NAMALWA (cell line): ENCODE measurements at places on chromosomes 7 and 10.

GRCh38 chr7:126079151-126079550 is 1149.5 kb upstream of the POT1 start:
- no peak for DNase-seq

- no peak for DNase-seq
These were observed 17.8 kb upstream of the WDR11 start for GRCh38 chr10:120833222-120833928.

DNA sequence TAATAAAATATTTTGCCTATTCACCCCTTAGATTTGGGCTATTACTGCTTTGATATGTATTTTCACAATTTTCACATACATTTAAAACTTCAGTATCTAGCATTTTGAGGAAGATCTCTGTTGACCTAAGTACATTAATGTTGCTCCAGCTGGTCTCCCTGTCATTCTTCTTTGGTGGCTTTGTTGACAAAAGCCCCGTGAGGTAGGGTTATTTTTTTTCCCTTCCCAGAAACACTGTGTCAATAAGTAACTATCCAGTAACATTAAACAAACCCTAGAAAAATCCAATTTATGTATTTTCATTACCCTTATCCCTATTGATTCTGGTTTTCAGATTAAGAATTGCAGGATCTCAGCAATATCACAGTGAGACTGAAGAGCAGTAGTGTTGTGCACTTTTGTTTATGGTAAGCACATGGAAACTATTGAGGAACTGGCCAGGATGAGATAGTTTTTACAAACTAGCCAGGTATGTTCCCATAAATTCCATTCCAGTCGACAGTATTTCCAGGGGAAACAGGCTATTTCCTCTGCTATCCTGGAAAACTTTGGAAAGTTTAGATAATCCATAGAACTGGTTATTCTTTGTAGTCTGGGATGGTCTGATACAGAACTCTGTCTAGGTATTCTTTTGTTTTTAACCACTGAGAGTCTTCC is 198.2 kb downstream of the PON1 start:
- DNase-seq, result no peak

GRCh38 chr7:128094686-128095085 is 63.4 kb upstream of the LRRC4 start:
- no peak for DNase-seq

DNA sequence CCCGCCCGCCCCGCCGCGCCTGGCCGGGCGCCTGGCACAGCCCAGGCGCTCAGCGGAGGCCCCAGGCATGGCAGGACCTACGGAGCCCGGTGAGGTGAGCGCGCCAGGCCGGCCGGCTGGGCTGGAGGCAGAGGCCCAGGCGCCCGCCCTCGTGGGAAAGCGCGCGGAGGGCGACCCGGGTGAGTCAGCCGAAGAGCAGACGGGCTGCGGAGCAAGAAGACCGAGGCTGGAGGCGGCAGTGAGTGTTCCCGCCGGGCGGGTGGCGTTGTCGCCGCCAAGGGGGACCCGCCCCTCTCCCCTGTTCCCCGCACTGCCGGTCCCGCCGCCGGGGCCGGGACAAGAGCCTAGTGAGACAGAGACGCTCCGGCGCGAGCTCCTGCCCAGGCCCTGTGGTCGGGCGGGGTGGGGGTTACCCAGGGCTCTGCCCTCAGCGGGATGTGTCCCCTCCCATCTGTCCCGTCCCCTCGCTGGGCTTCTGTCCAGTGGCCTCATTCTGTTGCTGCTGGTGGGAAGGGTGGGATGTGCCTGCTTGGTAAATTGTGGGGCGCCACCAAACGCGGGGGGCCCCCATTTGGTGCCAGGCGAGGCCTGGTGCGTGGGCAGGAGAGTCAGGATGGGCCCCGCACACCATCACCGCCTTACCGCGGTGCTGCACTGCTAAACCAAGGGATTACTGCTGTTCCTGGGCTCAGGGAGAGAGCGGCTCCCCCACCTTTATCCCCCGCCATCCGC is 17.0 kb upstream of the NODAL start:
- no peak for DNase-seq

DNA sequence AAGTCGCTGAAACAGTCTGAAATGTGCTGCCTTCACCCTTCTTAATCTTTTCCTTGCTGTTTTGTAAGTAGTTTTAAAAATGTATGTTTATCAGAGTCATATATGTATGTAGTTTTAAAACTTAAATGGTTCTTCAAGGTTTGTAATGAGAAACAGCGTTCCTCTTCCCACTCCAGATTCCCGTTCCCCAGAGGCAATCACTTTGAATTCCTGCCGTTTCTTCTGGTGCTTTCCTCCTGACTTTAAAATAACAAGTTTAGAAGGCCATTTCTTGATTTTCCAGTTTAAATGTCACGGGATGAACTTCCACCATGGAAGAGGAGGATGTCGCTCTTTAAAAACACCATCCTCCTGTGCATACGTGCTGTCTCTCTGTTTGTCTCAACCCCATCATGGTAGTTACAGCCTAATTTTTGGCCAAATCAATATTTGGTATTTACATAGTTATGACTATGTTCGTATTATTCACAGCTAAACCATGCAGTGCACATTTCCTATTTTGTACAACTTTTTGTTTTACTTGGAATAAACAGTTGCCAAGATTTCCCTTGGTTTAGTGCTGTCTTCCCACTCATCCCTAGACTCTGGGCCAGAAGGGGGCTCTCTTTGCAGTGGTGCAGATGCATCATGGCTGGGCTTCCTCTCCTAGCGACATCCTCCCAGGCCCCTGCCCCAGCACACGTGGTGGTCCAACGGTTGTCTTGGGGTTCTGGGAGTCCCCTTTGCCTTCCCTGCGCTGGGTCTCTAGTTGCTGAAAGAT is 151.4 kb downstream of the PTPN20 start:
- DNase-seq, result no peak

- DNase-seq, result no peak
These were observed 42.8 kb upstream of the SEPHS1 start for GRCh38 chr10:13390604-13391522.

DNA sequence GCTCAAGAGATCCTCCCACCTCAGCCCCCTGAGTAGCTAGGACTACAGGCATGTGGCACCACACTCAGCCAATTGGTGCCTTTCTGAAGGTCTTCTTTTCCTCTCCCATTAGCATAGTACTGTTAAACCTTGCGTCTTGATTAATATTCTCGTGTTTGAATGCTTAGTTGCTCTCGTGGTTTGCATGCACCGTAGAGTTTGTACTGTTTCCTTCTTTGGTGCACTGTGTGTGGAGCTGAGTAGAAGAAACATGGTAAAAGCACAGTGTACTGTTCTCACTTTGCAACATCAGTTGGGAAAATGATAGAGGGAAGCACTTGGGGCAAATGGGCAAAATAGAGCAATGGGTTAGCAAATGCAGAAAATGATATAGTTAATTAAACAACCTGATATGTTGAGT is 27.6 kb upstream of the RPA3 start:
- no peak for DNase-seq

- no peak for DNase-seq
These were observed 338.3 kb downstream of the KCNMA1 start for GRCh38 chr10:77299320-77299719.

- no peak for DNase-seq
These were observed 66.8 kb downstream of the CDK1 start for GRCh38 chr10:60845038-60845437.

- no peak for DNase-seq
These were observed 917 bp downstream of the ZNF365 start for GRCh38 chr10:62374862-62375710.

GRCh38 chr10:1658658-1659057 is 78.7 kb downstream of the ADARB2 start:
- no peak for DNase-seq

DNA sequence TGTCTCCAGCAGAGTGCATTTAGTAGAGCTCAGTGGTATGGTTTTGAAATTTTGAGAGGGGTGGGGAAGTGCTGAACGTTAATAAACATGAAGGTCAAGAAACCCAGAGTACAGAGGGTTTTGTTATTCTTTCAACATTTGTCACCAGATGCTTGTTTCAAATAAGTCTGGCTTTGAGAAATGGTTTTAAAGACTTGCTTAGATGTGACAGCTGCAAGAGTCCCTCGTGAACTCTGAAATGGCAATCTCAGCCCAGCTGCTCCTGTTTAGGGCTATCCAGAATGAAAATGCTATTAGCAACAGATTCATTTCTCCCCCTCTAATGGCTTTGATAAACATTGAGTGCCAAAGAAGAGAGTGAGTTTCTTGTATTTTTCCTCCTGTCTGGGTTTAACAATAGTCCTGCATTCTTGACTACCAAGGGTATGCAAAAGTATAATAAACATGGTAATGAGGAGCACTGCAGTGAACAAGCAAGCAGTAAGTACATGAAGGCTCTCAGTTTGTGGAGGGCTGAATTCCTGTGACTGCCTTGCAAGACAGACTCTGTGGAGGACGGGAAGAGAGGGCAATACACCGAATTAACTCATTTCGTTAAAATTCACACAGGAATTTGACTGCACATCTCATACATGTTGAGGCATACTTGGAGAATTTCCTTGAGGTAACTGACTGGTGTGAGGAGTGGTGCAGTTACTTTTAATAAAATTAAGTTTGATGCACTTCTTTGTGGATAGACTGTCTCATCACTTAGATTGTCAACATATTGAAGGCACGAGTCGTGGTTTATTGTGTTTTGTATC is 490.9 kb downstream of the REEP3 start:
- DNase-seq, result no peak

- peak; percentile 71 for DNase-seq
These were observed 21.8 kb downstream of the NET1 start for GRCh38 chr10:5434017-5434753.

- no peak for DNase-seq
These were observed 54.8 kb downstream of the PPP1R17 start for GRCh38 chr7:31741852-31742251.

DNA sequence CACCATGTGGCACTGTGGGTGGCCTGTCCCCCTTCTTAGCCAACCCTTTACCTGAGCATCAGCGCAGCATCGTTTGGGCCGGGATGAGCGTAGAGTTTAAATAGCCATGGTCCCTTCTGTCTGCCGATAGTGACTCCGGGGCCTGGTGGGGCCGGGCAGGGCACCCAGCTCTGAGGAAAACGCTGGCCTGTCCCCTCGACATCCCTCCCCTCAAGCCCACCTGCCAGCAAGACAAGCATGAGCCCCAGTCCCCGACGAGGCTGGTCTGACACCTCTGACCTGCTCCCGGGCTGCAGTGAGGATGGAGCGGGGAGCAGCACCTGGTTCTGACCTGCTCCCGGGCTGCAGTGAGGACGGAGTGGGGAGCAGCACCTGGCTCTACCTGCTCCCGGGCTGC is 31.1 kb upstream of the CNPY1 start:
- DNase-seq, result no peak

GRCh38 chr10:12491491-12491890 is 142.1 kb downstream of the CAMK1D start:
- DNase-seq, result no peak

DNA sequence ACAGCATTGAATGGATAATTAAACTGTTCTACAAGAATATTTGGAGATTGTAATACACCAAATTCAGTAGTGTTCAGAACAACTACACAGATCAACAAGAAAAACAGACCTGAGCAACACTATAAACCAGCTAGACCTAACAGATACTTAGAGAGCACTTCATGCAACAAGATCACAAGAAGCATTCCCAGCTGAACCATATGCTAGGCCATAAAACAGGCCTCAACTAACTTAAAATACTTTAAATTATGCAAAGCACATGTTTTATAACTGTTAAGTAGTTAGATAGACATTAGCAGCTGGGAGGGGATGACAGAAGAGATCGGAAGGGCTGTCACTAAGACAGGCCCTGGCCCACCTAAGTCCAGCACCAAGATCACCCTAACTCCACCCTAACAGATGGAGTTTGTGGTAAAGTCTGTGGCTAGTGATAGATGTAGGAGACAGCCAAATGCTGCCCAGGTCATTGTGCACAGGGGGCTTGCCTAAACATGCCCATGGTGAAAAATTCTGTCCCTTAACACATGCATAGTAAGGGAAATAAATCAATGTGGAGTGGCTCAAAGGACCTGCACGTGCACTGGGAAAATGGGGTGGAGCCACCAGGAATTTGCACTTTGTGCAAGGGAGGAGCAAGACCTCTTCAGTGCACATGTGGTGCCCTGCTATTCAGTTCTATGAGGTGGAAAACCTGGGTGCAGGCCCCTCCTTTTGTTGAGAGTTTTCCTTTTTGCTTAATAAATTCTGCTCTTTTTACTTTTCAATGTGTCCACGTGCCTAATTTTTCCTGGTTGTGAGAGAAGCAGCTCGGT is 567.8 kb upstream of the NRG3 start:
- no peak for DNase-seq

DNA sequence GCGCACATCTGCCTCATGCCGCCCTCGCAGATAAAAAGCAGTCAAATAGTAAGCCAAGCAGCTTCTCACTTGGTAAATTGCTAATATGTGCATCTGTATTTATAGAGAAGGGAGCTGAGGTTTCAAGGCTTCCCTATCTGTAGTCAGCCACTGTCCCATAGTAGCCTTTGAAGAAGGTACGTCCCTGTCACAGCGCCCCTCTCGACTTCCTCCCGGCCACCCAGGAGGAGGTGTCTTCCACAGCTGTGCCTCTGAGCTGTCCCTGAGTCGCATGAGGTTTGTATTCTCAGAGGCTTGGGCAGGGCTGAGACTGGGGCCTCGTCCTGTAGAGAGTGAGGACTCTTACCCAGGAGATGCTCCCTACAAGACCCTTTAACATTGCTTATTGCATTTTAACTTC is 49.0 kb downstream of the SPOCK2 start:
- no peak for DNase-seq

DNA sequence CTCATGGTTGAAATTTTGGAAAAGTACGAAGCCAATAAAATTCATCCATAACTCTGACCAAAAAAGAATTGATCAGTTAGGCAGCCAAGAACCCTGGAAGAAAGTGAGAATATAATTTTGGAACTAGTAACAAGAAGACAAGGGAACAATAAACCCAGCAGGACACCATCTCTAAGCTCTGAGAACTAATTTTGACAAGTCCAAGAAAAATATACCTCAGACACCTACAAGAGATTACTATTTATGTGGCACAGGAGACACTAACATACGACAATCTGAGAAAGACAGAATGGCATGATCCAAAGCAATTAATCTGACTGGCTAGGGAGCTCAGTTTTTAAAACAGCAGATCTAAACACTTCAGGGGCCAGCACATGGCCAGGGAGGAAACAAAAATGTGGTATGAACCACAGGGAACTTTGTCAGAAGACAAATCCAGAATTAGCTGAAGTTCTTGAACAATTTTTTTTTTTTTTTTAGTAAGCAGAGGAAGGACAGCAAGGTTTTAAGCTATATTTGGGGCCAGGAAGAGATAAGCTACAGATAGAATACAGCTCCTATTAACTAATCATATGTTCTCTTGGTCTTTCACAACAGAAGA is 38.9 kb downstream of the PARD3 start:
- DNase-seq, result no peak
